ENCODE measurements at places on chromosomes 16 and 17.

- no peak for DNase-seq
Observed at GRCh38 chr17:36892112-36892838, 45.0 kb upstream of the LHX1 start.

- DNase-seq = no peak
Observed at GRCh38 chr17:42531455-42532354, 4.3 kb upstream of the NAGLU start.

GRCh38 chr17:27438348-27438998, 17.8 kb upstream of the KSR1 start:
- DNase-seq = no peak

GRCh38 chr16:1289477-1289866, 20.0 kb upstream of the UBE2I start:
- no peak for DNase-seq

GRCh38 chr17:27066315-27066714, 227.6 kb upstream of the WSB1 start:
- DNase-seq = no peak

- DNase-seq = no peak
Observed at GRCh38 chr17:65666876-65667321, 105.5 kb upstream of the AXIN2 start.

GRCh38 chr16:47979164-47979520, 176.7 kb downstream of the ABCC12 start:
- no peak for DNase-seq

GRCh38 chr17:71741836-71742235, 379.0 kb upstream of the SOX9 start:
- no peak for DNase-seq

DNA sequence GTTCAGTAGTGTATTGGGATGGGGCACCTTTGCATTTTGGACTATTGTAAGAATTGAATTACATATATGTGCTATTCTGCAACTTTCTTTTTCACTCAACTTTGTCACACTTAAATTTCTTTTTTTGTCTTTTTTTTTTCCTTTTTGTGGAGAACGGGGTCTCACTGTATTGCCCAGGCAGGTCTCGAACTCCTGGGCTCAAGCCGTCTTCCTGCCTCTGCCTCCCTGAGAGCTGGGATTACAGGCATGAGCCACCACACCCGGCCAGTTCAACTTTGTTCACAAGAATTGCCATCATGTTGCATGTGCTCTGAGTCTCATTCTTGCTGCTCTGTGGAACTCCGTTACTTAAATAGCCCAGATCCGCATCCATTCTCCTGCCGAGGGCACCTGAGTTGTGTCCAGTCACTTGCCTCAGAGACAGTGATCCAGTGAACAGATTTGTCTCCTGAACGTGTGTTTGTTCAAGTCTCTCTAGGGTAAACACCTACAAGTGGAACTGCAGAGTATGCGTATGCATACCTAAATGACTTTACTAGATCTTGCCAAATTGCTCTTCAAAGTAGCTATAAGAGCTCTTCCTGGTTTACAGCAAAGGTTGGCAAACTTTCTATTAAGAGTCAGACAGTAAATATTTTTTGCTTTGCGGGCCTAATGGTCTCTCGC, 3.4 kb upstream of the SLC38A10 start:
- no peak for DNase-seq

GRCh38 chr16:81366316-81366932, 51.7 kb downstream of the GAN start:
- no peak for DNase-seq

- DNase-seq = no peak
Observed at GRCh38 chr17:27038676-27039075, 255.2 kb upstream of the WSB1 start.

- no peak for DNase-seq
Observed at GRCh38 chr16:54050459-54051210, 236.0 kb downstream of the IRX3 start.

- no peak for DNase-seq
Observed at GRCh38 chr16:57661936-57662906, 5.9 kb upstream of the ADGRG3 start.

GRCh38 chr17:75712446-75712845, 8.8 kb upstream of the ITGB4 start:
- DNase-seq = no peak

GRCh38 chr16:31577411-31577810, 49.7 kb downstream of the AHSP start:
- DNase-seq = no peak

DNA sequence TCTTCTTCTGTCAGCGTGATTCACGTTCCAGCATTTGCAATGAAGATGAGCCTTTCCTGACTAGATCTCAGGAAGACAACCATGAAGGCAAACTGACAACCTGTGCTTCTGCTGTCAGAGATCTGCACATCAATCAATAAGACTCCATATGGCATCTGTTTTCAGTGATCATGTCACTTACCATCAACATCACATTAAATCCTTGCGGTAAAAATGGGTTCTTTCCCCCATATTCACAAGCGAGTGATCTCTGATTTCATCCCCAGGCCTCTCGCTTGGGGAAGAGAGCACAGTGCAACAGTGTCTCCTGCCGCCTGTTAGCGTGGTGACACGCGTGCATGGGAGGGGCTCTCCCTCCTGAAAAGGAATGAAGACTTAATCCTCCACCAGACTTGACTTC, 11.1 kb downstream of the NACA2 start:
- DNase-seq = no peak

GRCh38 chr16:86598607-86599565, 20.5 kb downstream of the FOXL1 start:
- DNase-seq = no peak

GRCh38 chr17:27389542-27390140, 66.6 kb upstream of the KSR1 start:
- no peak for DNase-seq

GRCh38 chr17:7315570-7316235, 543 bp upstream of the GPS2 start:
- no peak for DNase-seq

GRCh38 chr17:56902348-56902747, 11.5 kb downstream of the TRIM25 start:
- DNase-seq = no peak

- DNase-seq = no peak
Observed at GRCh38 chr17:38590988-38591758, 14.6 kb downstream of the SRCIN1 start.

DNA sequence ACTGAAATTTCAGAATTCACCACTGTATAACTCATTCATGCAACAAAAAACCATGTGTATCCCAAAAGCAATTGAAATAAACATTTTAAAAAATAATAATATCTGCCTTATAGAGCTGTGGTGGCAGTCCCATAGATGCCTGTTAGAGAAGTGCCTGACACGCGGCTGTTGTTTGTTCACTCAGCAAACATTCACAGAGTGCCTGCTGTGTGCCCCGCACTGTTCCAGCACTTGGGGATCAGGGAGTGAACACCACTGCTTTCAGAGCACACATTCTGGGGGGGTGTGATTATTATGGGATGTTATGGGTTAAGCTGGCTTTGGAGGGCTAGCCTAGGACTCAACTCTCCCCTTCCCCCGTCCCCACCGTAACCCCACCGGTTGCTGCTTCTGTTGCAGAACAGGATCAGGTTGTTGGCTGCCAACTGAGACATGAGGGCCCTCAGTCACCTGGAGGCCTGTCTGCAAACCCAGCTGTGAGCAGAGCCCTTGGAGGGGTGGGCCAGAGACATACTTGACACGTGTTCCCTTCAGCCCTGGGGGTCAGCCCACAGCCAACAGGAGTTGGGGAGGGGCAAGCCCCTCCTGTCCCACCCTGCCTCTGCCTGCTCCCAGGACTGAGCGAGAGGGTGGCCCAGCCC, 103.3 kb upstream of the CIBAR2 start:
- DNase-seq = no peak

GRCh38 chr16:14071576-14072271, 605 bp downstream of the MRTFB start:
- DNase-seq = peak; percentile 1

DNA sequence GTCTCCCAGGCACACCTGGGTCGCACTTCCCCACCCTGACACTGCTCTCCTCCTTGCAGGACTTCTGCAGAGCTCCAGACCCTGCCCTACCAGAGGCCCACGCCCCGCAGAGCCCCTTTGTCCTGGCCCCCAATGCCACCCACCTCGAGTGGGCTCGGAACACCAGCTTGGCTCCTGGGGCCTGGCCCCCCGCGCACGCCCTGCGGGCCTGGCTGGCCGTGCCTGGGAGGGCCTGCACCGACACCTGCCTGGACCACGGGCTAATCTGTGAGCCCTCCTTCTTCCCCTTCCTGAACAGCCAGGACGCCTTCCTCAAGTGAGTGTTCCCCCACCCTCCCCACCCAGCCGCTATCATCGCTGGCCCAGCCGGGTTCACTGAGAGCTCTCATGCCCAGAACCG, 79.6 kb downstream of the MGAT5B start:
- no peak for DNase-seq

- no peak for DNase-seq
Observed at GRCh38 chr16:88384222-88385111, 1.7 kb downstream of the ZNF469 start.

DNA sequence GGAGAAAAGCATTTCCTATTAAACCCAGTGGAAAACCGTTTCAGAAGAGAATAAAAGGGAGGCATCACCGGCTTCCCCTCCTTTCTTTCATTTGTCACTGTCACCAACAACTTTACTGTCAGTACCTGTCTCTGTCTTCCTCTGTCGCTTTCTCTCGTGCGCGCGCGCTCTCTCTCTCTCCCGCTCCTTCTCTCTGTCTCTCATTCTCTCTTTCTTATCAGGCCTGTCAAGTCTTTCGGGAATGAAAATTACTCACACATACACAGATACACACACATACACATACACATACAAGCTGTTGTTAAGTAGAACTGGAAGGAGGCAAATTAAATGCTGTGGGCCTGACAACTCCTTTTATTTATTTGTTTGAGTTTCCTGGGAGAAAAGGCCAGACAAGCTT, 17.6 kb downstream of the MYOCD start:
- DNase-seq = no peak

GRCh38 chr16:8286348-8286747, 304.0 kb downstream of the TMEM114 start:
- no peak for DNase-seq

DNA sequence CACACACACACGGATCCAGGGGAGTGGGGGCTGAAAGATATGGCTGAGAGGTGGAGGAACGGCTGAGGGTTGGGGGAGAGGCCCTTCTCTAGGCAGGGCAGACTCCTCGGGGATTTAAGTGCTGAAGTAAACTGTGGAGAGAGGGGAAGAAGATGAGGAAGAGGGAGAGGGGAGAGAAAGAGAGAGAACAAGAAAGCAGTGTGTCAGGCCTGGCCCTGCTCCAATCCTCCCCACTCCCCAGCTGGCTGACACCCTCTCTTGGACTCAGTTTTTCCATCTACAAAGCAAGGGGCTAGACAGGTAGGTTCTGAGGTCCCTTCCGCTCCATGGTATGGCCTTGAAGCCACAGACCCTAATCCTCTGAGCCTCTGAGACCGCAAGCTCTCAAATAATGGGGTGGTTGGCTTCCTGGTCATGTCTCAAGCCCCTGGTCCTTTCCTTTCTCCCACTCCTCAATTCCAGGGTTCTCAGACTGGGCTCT, 2.0 kb downstream of the VAMP2 start:
- DNase-seq = no peak

GRCh38 chr17:21129023-21129681, 2.4 kb downstream of the DHRS7B start:
- DNase-seq = no peak

GRCh38 chr17:36507266-36507665, 20.8 kb downstream of the ZNHIT3 start:
- DNase-seq = no peak

DNA sequence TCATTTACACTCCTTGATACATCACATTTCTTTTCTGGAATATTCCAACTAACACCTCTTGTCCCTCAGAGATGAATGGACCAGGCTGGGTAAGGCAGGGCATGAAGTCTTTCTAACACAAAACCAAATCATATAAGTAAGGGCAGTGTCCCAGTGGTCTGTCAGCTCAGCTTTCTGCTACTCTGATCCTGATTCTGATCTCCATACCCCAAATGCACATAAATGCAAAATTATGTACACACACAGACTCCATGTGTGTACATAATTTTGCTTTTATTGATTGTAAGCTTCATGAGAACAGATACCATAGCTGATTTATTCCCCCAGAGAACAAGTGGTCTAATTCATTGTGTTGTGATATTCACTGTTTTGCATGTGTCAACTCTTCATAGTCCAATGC, 47.9 kb downstream of the NOG start:
- no peak for DNase-seq

DNA sequence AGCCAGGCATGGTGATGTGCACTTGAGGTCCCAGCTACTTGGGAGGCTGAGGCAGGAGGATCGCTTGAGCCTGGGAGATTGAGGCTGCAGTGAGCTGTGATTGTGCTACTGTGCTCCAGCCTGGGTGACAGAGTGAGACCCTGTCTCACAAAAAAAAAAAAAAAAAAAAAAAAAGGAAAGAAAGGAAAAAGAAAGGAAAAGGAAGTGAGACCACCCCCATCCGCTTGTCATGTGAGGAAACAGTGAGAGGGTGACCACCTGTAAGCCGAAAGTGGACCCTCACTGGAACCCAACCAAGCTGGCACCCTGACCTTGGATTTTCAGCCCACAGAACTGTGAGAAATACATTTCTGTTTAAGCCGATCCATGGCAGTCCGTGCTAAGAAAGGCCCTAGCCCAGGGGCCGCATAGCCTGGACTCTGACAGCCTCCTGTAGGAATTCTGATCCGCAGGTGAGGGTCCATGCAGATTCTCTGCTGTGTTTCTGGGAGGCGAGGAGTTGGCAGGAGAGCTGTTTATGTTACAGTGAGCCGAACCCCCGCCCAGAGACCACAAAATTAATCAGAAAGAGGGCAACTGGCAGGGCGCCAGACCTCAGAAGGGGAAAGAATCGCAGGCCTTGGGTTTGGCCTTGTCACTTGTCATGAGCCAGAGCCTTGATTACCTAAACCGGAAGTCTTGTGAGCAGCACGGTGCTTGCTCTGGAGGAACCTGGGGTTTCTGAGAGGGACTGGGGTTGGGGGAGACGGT, 945 bp downstream of the SGSH start:
- peak; percentile 82 for DNase-seq

- no peak for DNase-seq
Observed at GRCh38 chr17:72115781-72116525, 4.9 kb upstream of the SOX9 start.

DNA sequence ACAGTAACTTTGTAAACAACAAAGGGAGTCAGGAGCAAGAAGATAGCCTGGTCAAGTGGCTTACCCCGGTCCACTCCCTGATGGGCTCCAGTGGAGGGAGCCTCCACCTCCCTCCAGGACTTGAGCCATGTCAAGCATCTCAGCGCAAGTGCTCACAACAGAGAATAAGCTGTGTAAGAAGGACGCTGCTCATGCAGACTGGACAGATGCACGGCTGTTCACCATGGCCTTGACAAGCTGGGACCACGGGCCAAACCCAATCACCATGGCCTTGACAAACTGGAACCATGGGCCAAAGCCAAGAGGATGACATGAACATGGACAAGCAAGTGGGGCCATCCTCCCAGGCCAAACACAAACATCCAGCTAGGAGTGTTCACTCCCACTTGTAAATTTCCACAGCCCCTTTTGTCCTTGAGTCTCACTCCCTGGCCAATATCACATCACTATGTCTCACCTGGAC, 3.4 kb upstream of the PITPNM3 start:
- no peak for DNase-seq

DNA sequence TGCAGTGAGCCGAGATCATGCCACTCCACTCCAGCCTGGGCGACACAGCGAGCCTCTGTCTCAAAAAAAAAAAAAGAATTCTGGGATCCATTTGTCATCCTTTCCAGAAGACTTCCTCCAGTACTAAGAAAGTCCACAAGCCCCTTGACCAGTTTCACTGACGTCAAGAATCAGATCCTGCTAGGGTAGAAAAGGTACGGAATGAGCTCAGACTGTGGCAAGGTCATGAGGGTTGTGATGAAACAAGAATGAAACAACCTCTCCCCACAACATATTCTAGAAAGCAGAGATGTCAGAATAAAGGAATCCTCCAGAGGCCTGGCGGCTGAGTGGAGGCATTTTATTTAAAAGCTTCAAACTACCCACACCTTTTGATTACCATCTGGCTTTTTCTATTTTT, 29.9 kb downstream of the TRAF4 start:
- no peak for DNase-seq

All from stimulated activated CD8-positive, alpha-beta memory T cell treated with anti-CD3 and anti-CD28 coated beads, Interleukin-15, amount 100 ng/mL, for 4 hours (primary cell).